ENCODE measurements at places on chromosomes 12 and 14.

GRCh38 chr14:36313898-36314297 is 6.5 kb downstream of the MBIP start:
- no peak for DNase-seq

DNA sequence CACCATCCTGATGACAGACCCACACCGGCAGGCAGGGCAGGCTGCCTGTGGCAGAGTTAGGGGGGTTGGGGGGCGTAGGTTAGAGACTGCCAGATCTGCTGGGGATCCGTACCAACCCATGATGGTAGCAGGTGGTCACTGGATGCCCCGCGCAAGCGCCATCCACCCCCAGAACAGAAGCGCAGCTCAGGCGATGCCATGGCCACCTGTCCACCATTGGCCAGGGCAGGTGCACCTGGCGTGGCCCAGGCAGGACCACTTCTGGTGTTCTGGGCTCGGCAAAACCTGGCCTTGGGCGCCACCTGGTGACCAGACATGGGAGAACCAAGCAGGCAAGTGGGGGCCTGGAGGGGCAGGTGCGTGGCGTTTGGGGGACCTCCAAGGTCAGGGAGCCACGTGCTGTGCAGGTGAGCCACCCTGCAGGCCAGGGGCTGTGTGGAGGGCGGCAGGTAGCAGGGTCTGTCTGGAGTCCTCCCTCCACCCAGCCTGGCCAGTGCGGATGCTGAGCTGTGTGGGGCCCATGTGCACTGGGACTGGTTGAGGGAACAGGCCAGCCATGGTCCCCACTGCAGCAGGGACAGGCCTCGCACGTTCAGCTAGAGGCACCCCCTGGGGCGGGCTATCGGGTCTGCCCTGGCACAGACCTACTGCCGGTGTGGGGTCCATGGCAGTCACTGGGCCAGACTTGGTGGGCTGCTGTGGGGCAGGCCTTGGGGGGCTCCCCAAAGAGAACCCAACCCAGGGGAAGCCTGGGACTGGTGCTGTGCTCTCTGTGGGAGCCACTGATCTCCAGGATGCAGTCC is 15.6 kb downstream of the BAG5 start:
- no peak for DNase-seq

DNA sequence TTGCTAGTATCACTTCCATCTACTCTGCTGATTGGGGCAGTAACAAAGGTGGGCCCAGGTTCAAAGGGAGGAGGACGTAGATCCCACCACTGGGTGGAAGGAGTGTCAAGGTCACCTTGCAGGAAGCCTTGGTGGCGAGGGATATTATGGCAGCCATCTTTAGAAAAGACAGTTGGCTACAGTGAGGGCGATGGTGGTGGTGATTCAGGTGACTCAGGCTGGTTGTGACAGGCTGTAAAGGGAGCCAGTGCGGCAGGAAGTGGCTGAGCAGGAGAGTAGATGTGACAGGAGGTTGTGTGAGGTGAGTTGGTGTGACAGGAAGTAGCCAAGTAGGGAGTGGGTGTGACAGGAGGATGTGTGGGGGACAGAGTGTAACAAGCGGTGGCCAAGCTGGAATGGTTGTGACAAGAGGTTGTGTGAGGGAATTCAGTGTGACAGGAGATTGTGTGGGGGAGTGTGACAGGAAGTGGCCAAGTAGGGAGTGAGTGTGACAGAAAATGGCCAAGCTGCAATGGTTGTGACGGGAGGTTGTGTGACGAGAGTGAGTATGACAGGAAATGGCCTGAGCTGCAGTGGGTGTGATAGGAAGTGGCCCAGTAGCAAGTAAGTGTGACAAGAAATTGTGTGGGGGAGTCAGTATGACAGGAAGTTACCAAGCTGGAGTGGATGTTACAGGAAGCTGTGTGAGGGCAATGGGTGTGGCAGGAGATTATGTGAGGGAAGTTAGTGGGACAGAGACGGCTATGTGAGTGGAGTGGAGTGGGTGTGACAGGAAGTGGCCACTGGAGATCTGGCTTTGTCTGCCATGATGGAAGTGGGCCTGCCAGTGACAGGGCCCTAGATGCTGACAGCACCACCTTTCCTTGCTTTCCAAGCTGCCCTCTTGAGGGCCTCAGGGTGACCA is 136.5 kb upstream of the MYL2 start:
- no peak for DNase-seq

- DNase-seq, result no peak
Measured at GRCh38 chr12:117134059-117134458, 34.8 kb upstream of the TESC start.

- no peak for DNase-seq
Measured at GRCh38 chr12:100515968-100516367, 42.3 kb downstream of the NR1H4 start.

DNA sequence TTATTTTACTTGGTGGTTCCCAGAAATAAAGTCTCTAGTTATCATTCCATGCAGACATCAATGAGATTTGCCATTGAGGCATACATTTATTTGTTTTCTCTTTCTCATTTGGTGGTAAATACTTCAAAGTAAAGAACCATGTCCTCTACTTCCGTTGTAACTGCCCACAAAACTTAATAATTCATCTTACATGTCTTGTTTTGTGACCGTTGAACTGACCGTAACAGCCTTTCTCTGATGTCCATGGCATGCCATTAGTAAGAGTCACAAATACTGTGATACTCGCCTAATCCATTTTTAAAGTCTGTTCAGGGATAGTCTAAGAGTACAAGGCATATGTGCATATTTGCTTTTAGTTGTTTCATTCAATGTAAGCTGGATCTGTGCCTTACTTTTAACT is 145.3 kb downstream of the ETV6 start:
- DNase-seq, result no peak

DNA sequence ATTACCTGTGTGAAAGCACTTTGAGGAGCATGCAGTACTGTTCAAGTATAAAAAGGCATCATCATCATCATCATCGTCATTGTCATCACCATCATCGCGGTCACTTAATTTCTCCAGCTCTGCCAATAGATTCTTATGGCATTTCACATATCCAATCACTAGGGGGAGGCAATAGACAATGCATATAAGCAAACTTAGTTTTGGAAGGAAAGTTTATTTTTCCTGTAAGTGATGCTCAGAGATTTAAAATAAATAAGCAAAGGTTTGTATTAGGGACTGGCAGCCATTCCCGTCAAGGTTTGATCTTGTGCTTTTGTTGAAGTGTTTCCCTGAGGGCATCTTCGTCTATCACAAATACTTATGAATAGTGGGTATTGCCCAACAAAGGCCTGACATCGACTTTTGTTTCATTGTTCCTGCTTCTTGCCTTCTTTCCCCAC is 127.4 kb downstream of the KTN1 start:
- DNase-seq, result no peak

GRCh38 chr14:102028733-102029132 is 58.1 kb downstream of the HSP90AA1 start:
- no peak for DNase-seq

Measured in tibial nerve (tissue), 4 donors.